ENCODE measurements at places on chromosomes 12 and 14. TPM values are rescaled to one million over a fixed set of nuclear protein-coding genes. Genes with fewer than 3 reads are reported as not detected.

DNA sequence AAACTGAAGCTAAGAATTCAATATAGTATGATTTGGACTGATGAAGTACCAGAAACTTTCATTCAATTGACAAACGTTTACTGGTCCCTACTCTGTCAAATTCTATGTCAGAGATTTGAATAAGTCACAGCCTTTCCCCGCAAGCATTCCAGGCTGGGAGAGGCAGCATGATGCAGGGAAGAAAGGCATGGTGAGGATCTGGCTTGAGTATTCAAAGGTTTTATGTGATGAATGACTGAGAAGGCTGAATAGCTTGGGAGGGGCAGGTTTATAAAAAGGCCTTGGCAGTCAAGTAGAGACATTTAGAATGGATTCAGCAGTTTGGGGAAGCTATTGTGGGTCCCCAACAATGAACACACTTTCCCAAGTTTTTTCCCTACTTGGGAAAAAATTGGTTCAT is 431.8 kb downstream of the DPF3 start:
- DNase-seq: no peak

GRCh38 chr12:30166006-30166795 is 382.5 kb upstream of the TMTC1 start:
- DNase-seq: no peak

GRCh38 chr12:61536525-61536924 is 723.7 kb upstream of the USP15 start:
- no peak for DNase-seq

- DNase-seq: no peak
Observed at GRCh38 chr12:15555446-15555845, 233.1 kb downstream of the PTPRO start.

- no peak for DNase-seq
Observed at GRCh38 chr14:75558440-75558839, 20.0 kb upstream of the FLVCR2 start.

DNA sequence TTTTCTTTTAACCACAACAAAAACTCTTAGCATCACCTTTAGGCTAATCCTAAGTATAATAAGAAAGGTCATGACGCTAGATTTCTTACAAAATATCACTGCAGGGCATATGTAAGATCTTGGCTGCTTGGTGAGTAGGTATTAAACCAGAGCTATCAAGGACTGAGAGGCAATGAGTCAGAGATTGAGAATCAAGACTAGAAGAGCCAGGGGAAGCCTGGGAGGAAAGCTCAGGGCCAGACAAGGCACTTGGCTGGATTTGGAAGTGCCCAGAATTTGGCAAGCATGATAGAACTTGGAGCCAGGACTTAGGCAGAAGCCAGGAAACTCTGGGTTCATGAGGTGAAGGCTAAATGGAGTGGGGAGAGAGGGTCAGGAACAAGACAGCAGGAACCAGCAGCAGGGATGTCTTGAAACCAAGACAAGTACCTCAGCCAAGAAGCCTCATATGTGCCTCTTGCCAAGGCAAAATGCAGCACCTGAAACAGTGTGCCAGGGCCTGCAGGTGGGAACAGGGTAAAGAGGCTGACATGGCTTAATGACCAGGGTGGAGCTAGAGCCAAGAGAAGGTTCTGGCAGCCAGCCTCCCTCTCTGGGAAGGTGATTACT is 49.9 kb downstream of the PTHLH start:
- DNase-seq: no peak

GRCh38 chr12:20440408-20440807 is 72.1 kb downstream of the PDE3A start:
- no peak for DNase-seq

DNA sequence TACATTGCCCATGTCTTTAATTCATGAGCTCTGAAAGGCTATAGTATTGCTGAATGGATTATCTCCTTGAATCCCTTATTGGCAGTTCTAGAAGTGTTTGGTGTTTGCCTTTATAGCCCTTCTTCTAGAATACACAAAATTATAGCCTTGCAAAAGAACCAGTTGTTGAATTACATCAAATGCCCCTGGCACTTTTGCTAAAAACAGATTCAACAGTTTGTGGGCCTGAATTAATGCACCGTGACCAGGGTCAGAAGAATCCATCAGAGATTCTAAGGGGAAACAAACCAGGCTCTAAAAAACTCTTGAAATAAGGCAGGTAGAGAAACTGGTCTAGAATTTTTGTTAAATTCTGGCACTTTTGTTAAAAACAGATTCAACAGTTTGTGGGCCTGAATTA is 197.8 kb downstream of the SOX5 start:
- no peak for DNase-seq

DNA sequence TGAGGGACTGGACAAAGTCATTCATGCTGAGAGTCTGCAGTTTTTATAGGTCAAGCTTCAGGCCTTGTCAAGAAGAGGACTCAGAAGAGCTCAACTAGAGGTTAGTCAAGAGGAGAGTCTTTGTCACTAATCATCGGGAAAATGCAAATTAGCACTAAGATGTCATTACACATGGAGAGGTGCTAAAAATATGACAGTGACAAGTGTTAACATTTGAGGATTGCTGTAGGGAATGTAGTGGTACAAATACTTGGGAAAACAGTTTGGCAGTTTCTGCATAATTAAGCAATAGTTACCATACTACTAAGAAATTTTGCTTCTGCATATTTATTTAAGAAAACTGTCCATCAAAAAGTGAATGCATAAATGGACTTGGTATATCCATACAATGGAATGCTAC is 60.9 kb upstream of the CSRP2 start:
- DNase-seq: no peak

- DNase-seq: no peak
Observed at GRCh38 chr12:14313379-14314138, 51.9 kb upstream of the ATF7IP start.

GRCh38 chr12:57369202-57369601 is 61.6 kb downstream of the R3HDM2 start:
- no peak for DNase-seq

- DNase-seq: no peak
Observed at GRCh38 chr14:32761381-32761968, 177.2 kb upstream of the NPAS3 start.

DNA sequence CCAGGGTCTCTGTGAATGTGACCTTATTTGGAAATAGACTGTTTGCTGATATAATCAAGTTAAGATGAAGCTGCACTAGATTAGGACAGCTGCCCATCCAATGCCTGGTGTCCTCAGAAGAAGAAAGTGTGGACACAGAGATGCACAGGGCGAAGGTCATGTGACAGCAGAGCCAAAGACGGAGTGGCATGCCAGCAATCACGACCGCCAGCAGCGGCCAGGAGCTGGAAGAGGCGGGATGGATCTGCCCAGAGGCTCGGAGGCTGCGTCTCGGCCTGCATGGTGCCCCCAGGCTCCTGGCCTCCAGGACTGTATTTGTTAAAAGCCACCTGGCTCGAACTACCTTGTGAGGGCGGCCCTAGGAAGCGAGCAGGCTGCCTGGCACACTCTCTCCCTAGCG is 76.5 kb downstream of the RFLNA start:
- DNase-seq: no peak

DNA sequence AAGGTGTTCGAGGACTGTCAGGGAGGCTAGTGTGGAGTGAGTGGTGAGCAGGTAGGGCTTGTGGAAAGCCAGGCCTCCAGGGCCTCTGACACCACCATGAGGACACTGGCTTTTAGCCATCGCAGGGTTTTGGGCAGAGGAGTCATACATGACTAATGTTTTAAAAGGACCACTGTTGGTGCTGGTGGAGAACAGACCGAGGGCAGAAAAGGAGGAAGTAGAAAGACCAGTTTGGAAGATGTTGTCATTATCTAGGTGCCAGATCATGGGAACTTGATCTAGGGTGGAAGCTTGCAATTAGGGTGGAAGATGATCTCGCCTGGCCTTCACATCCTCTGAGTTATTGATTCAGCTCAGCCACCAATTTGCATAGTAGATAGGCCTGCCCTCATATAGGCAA is 144.2 kb downstream of the C12orf75 start:
- DNase-seq: no peak

GRCh38 chr14:48628870-48629269 is 953.5 kb upstream of the MDGA2 start:
- DNase-seq: no peak

- DNase-seq: no peak
Observed at GRCh38 chr14:45136399-45136798, 669 bp downstream of the FANCM start.

GRCh38 chr14:47195582-47195981 is 479.8 kb downstream of the MDGA2 start:
- DNase-seq: no peak

- no peak for DNase-seq
Observed at GRCh38 chr12:12685305-12685704, 10.7 kb downstream of the GPR19 start.

DNA sequence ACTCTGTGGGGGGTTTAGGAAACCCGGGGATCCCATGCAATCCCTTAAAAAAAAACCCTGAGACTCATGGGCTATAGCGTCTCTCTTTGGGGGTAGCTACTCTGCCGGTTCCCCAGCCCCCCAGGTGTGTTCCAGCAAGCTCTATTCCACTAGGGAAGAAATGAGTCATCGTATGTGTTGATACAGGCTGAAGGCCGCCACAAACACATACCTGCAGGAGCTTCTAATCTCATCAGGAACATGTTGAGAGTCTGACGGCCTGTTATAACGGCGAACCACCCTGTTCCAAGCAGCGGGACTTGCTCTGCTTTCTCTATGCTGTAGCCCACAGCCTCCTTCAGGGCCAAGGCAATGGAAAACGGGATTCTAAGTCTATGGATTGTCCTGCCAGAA is 977 bp upstream of the KRT5 start:
- DNase-seq: no peak

DNA sequence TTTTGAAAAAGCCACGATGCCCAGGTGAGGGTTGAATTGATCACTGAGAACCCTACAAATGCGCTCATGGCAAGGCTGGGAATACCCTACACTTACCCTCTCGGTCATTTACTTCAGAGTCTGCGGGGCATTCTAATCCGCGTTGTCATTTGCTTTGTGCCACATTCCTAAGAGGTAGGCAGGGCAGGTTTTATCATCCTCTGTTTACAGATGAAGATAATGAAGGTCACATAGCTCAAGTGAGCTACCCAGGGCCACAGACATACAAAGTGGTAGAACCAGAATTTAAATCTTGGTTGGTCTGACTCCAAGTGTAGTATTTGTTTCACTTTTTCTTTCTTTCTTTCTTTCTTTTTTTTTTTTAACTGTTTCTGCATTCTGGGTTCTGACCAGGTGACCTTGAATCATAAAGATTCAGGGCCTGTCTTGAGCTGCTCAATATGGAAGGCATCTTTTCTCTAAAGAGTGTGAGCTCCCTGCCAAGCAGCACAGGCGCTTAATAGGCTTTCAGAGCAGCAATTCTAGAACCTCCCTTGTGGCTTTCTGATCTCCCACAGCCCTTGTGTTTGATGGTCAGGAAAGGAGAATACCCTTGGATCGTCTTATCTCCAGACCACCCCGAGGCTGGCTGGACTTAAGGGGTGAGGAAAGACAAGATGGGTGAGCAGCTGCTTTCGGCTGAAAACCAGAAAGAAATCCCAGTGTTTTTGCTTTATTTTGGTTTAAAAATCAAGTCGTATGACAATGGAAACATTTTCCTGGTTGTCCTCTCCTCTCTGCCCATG is 662 bp upstream of the BATF start:
- DNase-seq: no peak

DNA sequence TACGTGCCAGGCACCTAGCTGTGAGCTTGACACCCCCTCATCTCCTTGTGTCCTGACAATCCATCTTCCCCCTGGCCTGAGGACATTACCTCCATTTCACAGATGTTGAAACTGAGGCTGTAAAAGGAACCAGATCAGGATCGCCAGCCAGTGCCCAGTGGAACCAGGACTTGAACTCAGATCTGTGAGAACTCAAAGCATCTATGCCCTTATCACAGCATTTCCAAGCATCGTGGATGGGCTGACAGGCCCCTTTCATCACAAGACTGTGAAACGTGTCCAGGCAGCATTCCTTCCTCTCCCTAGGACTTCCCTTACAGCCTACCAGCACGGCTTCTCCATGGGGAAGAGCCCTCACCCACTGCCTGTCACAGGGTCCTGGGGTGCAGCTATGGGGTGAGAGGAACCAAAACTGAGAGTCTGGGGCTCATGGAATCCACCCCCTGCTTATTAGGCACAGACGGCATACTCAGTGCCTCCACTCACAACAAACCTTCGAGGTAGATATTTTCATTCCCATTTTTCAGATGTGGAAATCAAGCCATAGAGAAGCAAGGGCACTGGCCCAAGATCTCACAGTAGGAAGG is 26.9 kb downstream of the CMKLR1 start:
- DNase-seq: no peak

GRCh38 chr14:93239869-93240677 is 33.0 kb downstream of the UBR7 start:
- DNase-seq: no peak

- no peak for DNase-seq
Observed at GRCh38 chr12:81086342-81086741, 8.5 kb downstream of the ACSS3 start.

DNA sequence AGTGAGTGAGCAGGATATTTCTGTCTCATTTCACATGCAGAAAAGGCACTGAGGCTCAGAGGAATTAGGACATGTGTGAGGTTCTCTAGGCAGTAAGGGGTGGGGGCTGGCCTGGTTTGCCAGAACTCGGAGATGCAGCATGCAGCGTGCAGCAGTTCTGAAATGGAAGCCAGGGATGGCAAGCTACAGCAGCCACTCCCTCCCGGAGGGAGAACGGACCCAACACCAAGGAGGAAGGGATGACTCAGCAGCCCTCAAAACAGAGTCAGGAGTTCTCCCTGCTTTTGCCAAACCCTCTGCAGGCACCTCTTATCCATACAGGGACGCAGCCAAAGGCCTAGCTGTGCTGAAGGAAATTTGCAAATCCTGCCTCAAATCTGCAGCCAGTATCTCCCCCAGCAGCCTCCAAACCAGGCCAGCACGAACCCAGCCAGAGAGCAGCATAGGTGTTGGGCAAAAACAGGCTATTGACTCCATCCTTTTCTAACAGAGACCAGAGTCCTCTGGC is 10.3 kb upstream of the SERPINA3 start:
- DNase-seq: peak; percentile 75

DNA sequence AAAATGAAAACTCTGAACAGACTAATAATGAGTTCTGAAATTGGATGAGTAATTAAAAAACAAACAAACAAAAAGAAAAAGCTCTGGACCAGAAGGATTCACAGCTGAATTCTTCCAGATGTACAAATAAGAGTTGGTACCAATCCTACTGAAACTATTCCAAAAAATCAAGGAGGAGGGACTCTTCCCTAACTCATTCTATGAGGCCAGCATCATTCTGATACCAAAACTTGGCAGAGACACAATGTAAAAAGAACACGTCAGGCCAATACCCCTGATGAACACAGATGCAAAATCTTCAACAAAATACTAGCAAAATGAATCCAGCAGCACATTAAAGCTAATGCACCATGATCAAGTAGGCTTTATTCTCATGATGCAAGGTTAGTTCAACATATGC is 183.9 kb upstream of the CNOT2 start:
- no peak for DNase-seq

Gene PMCH
- total RNA-seq: not detected

Gene CTSG
- total RNA-seq: 0.80 TPM

Gene SERPINA3
- 45.5 TPM for total RNA-seq

Gene HRK
- 0.77 TPM for total RNA-seq

Gene FLVCR2
- total RNA-seq: 3.2 TPM

Gene IL22
- not detected for total RNA-seq

Gene PIWIL1
- total RNA-seq: not detected

Gene GZMB
- 0.52 TPM for total RNA-seq

Gene MED6
- 19.4 TPM for total RNA-seq
